Esophagus squamous epithelium (tissue), 5 donors: ENCODE measurements at places on chromosomes 7 and 10. TPM values are rescaled to one million over a fixed set of nuclear protein-coding genes. Genes with fewer than 3 reads are reported as not detected.

Gene GBX1
- total RNA-seq, result not detected

Gene SAMD9L
- total RNA-seq, result 10.4 TPM

Gene CALD1
- 113 TPM for total RNA-seq

Gene STAMBPL1
- 10.3 TPM for total RNA-seq

Gene GJD4
- total RNA-seq, result not detected

Gene LRRC61
- total RNA-seq, result 15.2 TPM

Gene CPA1
- not detected for total RNA-seq

Gene PTPRN2
- 1.5 TPM for total RNA-seq

Gene PHKG1
- total RNA-seq, result 2.7 TPM

Gene P4HA1
- total RNA-seq, result 11.2 TPM

DNA sequence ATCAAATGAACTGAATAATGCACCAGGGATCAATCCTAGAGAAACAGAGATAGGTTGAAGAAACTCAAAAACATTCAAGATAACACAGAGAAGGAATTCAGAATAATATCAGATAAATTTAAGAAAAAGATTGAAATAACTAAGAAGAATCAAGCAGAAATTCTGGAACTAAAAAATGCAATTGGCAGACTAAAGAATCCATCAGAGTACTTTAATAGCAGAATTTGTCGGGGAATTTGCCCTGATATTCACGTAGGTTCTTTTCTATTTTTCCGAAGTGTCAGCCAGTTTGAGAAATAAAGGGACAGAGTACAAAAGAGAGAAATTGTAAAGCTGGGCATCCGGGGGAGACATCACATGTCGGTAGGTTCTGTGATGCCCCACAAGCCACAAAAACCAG is 9.4 kb upstream of the IMMP2L start:
- DNase-seq, result no peak

DNA sequence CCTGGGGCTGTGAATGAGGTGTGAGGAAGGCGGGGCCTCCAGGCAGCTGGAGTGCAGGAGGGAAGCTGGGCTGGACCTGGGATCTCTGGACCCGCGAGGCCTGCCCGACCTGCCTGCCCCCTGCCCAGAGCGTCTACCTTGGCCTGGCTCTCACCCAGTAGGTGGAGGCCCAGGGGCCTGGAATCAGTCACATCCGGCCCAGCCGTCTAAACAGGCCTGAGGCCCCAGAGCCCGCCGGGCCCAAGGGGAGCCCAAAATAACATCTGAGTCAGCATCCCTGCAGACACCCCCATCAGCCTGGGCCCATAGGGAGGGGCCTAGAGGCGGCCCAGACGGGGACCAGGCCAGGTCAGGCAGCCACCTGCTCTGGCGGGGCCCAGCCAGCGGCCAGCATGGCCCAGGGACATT is 15.1 kb upstream of the ELN start:
- no peak for DNase-seq

- DNase-seq, result no peak
Observed at GRCh38 chr7:45897042-45897690, 8.9 kb downstream of the IGFBP1 start.

DNA sequence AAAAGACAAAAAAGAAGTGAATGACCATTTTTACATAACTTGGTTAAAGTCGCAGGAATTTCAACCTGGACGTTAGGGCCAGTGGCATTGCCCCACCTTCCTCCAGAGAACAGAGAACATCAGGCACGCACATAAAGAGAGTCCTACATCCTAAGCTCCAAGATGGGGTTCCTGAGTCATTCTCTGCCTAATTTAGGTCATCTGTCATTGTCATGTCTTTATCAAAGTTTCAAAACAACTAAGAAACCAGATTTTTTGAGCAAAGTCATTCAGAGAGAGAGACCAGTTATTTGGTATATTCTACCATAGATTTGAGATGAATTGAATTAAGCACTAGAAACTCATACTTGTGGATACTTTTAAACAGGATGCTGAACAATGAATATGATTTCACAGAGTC is 241.7 kb downstream of the CALN1 start:
- no peak for DNase-seq

DNA sequence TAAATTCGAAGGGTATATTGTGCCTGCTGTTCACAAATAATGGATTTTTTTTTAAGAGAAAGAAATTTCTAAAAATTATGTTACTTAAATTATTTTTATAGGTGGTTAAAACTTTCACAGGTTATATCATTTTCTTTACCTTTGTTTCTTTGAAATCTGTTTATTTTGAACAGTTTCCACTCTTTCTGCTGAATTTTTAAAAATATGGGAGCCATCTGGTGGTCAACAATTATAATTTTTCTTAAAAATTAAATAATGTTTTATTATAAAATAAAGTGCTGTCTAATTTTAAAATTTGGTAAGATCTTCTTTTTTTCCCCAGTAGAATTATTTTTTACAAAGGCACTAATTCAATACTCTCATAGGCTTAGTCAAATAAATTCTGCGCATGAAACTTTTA is 263.9 kb downstream of the ETV1 start:
- DNase-seq, result no peak

DNA sequence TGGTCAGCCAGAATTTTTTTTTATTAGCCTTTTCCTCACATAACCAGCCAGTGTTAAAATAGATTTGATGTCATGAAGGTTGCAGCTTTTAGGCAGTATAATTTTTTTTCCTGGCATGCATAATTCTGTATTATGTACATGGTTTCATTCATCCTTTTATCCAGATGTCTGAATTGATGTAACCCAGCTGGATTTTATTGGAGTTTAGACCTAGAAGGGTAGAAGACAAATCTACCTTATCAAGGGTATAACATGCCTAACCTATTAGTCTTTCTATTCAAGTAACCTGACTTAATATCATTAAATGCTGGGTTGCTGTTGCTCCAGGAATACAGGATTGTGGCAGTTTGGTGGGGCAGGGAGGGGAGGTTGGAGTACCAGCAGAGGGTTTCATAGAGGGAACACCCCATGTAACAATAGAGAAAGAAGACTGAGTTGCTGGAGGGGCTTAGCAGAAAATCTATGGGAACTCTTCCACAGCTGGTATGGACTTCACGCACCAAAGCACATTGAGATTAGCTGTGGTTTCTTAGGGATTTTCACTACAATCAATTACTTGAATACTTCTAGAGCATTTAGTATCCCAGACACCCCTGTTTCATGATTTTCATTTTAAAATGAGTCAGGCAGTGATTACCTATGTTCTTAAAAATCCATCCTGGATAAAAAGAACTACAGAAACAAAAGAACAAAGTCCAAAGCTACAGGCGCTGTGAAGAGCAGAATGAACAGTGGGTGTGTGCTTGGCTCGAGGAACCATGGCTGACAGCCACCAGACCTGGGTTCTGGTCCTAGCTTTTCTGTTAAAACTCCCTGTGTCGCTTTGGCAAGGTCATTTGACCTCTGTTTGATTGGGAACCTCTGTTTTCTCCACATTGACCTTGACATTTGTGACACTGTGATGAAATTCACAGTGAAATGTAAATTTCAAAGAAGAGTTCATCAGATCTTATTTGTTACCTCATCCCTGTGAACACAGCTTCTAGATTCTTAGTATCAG is 93.5 kb downstream of the CREM start:
- DNase-seq, result no peak

- no peak for DNase-seq
Observed at GRCh38 chr7:139034855-139035585, 822 bp downstream of the ZC3HAV1L start.

DNA sequence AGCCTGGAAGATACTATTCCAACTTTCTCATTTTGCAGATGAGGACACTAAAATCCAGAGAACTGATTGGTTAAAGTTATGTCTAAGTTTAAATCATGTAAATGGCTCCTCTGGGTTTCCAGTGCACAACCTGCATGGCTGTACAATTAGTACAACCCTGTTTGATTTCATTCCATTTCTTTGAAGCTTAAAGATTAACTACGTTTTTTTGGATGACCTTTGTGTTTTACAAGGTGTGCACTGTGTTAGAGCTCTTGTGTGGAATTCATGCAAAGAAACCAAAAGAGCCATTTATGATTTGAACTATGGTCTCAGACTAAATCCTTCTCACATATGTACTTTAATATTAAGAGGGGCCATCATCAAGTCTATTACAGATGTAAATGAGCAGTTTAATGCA is 149.5 kb downstream of the TMEM168 start:
- DNase-seq, result no peak

DNA sequence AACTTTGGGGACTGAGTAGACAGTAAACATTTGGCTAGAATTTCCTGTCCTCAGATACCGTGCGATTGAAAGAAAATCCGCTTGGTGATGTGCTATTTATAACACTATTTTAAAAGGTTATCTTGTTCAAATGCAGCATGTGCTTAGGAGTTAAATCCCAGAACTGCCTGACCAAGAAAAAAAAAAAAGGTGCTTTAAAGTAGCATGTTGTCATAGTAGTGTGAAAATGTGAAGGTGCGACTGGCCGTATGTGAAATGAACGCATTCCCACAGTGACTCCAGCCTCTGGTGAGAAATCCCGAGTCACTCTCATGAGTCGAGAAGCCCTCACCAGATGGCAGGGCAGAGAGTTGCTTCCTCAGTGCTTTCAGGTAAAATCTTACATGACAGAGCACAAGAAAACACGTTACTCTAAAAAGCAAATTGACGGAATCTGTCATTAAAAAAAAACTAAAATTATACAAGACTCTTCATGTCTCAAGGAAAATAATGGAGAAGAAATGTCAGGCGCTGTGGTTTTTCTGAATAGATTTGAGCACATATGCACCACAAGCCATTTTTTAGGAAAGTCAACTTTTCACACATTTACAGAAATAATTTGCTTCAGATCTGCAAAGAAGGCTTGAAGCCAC is 18.4 kb upstream of the KLF6 start:
- DNase-seq, result no peak

DNA sequence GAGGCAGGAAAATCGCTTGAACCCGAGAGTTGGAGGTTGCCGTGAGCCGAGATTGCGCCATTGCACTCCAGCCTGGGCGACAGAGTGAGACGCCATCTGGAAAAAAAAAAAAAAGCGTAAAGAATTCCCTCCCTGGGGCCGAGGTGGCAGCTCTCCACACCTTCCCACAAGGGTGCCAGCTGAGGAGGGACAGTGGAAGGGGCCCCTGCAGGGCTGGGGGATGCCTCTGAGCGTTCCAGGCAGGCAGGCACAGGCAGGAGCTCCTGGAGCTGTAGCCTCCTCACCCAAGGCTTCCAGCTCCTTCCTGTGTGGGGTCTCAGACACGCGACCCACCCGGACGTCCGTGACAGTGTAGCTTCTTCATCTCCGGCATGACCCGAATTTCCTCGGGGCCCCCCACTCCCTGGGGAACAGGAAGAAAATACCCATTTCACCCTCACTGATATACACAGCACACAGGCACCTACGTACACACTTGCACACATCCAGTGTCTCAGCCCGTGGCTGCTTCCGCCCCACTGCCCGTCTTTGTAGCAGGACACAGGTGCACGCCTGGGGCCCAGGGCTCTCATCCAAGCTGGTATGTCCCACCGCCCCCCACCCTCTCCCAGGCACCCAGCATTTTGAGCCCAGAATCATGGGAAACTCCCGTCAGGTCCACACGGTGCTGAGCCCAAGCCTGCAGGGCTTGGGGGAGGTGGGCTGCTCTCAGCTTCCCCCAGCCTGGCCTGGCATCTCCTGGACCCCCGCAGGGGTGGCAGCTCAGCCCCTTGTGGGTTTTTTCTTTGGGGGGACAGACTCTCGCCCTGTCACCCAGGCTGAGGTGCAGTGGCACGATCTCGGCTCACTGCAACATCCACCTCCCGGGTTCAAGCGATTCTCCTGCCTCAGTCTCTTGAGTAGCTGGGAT is 25.7 kb downstream of the GRIFIN start:
- no peak for DNase-seq

DNA sequence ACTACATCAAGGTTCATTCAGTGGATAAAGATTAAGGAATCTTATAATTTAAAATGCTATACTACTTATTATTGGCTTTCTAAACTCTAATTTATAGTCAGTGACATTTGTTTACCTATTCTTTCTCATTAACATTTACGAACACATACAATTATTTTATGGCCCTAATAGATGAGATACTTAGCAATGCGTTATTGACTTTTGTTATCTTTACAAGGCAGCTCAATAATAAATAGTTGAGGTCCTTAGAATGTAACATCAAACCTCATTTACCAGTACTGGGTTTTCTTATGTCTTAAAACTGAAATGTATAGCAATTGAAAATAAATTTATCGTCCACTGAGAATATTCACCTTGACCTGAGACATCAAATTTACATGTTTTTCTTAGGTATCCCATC is 89.0 kb downstream of the THSD7A start:
- no peak for DNase-seq

GRCh38 chr10:86752311-86752710 is 4.1 kb upstream of the BMPR1A start:
- DNase-seq, result no peak

DNA sequence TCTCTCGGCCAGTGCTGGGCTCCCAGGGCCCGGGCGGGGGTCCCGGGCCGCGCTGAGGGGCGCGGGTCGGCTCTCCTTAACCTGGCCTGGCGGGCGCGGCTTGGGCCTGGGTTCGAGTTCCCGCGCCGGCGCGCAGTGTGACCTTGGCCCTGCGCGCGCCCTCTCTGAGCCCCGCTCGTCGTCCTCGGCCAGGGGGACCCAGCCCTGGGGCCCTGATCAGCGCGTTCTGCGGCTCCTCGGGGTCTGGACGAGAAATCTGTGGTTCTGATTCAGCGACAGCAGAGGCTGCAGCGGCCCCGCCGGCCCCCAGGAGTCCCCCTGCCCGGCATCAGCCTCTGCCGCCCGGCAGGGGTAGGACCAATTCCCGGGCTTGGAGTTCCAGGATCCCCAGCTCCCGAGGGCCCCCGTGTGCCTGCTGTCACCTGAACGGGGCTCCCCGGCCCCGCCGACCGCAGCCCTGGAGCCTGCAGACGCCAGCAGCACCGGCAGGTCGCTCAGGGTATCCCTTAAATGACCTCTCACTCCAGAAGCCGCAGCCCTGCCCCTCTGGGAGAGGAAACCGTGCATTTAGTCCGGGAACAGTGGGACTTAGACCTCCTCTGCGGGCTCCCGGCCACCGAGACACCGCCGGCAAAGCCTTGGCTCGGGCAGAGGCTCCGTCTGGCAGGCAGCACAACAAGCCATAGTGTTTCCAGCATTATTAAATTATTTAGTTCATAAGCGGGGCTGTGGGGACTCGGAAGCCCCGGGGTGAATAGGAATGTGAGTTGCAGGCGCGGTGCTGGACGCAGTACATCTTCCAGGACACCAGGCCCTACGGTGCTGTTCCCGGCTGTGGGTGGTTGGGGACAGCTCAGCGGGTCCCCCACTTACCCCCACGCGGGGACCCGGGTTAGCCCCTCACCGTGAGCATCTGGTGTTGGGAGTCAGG is 572 bp downstream of the CHST12 start:
- no peak for DNase-seq

GRCh38 chr10:86712317-86712707 is 44.0 kb downstream of the LDB3 start:
- DNase-seq, result no peak

GRCh38 chr10:114930320-114930719 is 7.7 kb upstream of the TRUB1 start:
- DNase-seq, result no peak

- DNase-seq, result no peak
Observed at GRCh38 chr10:9294865-9295264, 1240.4 kb downstream of the GATA3 start.
